ENCODE measurements at places on chromosomes 6 and 20. TPM values are rescaled to one million over a fixed set of nuclear protein-coding genes. Genes with fewer than 3 reads are reported as not detected.

DNA sequence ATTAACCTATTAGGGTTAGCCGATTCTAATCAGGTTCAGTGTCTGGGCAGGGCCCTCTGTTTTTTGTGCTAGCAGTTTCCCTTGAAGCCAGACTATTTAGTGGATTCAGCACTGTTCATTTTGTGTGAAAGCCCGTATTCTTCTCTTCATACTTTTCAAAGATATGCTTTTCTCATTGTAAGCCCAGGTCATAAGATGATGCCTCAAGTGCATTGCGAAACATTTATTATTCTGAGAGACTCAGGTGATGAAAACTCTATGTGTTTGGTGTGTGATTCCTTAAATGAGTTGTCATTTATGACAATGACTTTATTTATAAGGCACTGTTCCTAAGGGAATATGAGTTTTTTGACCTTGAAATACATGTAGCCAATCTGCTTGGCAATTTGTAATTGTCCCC lies 851.0 kb upstream of the FLRT3 start:
- DNase-seq, result no peak

- no peak for DNase-seq
Measured at GRCh38 chr6:32837651-32838113, 857 bp downstream of the TAP2 start.

GRCh38 chr6:24738741-24739140 lies 19.8 kb upstream of the C6orf62 start:
- DNase-seq, result no peak

DNA sequence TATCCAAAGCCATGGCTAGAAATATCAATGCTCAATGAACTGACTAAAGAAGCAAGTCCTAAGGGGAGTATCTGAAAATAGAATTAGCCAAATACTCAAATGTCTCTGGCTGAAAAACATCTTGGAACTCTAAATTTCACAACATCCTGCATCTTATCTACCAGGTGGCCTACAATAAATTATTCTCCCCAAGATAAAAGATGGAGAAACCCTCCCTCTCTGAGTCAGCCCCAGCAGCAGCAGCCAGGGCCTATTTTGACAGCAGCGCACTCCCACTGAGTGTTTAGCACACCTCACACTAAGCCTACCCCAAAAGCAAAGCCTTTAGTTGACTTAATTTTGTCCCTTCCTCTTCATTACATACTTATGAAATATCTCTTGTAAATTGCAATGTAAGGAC lies 5.9 kb downstream of the CALHM6 start:
- no peak for DNase-seq

DNA sequence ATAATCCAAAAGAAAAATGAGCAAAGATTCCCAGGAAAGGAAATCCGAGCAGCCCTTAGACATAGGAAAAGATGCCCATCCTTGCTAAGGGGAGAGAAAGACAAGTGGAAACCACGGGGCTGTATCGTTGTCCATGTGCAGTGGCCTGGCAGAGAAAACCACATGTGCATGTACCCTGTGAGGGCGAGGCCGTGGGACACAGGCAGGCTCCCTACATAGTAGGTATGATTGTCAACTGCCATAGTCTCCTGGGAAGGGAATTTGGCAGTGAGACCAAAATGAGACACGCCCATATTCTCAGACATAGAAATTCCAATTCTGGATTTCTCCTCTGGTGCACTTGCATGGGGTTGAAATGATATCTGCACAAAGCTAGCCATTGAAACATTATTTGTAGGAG lies 169.7 kb upstream of the SALL4 start:
- DNase-seq, result no peak

GRCh38 chr6:98947411-98948292 lies at the start of gene FBXL4:
Gene FBXL4, minus strand, starts transcription at chr6:98947946. Its CDS starts 20,958 bp downstream, at chr6:98926988.
- peak; percentile 79 for DNase-seq

DNA sequence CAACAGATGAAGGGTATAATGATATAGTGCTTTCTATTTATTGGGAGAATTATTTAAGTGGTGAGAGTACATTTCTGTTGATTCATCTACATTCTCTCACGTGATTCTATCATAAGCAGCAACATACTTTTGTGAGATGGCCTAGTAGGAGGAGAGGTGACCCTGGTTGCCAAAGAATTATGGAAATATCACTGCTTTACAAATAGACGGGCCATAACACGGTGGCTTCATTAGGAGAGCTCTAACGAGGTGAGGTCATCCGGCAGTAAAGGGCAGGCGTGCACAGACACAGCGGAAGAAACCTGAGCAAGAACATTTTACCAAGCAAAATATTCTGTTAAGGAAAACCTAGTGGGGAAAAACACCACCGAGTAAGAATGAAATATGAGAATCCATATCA lies 337.4 kb upstream of the QKI start:
- no peak for DNase-seq

DNA sequence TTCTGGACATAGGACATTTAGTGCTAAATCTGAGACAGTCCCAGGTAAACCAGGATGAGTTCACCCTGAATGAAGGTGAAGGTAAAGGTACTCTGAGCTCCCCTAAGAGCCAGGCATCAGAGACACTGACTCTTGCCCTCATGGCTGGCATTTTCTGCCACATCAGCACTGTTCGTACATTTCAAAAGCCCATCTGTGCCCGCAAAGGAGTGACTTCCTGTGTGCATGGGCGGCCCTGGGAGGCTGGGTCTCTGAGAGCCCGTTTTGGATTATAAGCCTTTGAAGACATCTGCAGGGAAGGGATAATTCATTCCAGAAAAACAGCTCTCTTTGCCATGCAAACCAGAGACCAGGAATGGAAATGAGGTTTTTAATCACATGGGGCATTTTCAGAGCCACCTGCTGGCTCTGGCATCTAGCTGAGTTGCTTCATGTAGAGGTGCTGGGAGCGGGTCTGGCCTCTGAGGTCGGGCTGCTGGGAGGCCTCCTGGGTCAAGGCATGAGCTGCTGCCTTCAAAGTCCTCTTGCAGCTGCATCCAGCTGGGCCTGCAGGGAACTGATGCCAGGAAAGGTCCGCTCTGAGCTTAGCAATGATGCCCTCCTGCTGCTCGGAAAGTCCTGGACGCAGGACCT lies 348.3 kb downstream of the DHX35 start:
- DNase-seq, result no peak

- DNase-seq, result no peak
Measured at GRCh38 chr20:12372557-12372956, 454.9 kb downstream of the BTBD3 start.

GRCh38 chr6:42778122-42778521 lies 3.7 kb upstream of the BICRAL start:
- DNase-seq, result no peak

GRCh38 chr6:32664827-32665362 lies 1.6 kb downstream of the HLA-DQB1 start:
- DNase-seq, result no peak

The TNFRSF6B gene
- not detected for total RNA-seq

The GNL1 gene
- 93.1 TPM for total RNA-seq

The HCRTR2 gene
- total RNA-seq, result 0.18 TPM

The HRH3 gene
- total RNA-seq, result not detected

Data from mesothelial cell of epicardium (in vitro differentiated cells).